ENCODE measurements at places on chromosomes 3 and 15.

DNA sequence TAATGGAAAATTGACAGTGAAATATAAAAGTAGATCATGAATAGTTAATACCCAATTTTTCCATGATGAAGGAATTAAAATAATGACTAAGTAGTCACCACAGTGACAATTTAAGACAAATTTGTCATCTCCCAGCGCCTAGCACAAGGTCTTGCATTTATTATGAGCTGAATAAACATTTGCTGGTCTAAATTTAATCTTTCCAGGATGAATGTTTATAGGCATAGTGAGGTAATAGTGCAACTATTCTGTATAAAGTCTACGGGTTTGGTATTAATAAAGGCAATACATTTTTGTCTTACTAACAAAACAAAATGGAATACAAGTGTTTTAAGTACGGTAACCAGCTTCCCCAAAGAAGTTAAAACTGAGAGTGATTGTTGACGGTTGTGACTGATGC is 209.3 kb downstream of the CD47 start:
- no peak for DNase-seq
- peaks cover 2% of the 10 kb centered on the region for H3K27me3 ChIP-seq
- no peak overlapping the region for H3K4me3 ChIP-seq
- no peaks in the 10 kb centered on the region for H3K4me1 ChIP-seq
- H3K27ac ChIP-seq = no peak overlapping the region
- no peaks in the 10 kb centered on the region for H3K36me3 ChIP-seq

GRCh38 chr15:64905119-64905831 is 6.4 kb upstream of the ANKDD1A start:
- H3K36me3 ChIP-seq = peaks cover 2% of the 10 kb centered on the region
- peaks cover 12% of the 10 kb centered on the region for H3K27me3 ChIP-seq
- peaks cover 27% of the 10 kb centered on the region for H3K4me1 ChIP-seq
- peak overlapping the region; percentile 47 for H3K27ac ChIP-seq
- peak; percentile 70 for DNase-seq
- peak overlapping the region; percentile 74 for H3K4me3 ChIP-seq

- no peak overlapping the region for H3K27ac ChIP-seq
- no peak for DNase-seq
- no peaks in the 10 kb centered on the region for H3K4me1 ChIP-seq
- H3K36me3 ChIP-seq = no peaks in the 10 kb centered on the region
These were observed 818.8 kb upstream of the LMCD1 start for GRCh38 chr3:7682822-7683229.

DNA sequence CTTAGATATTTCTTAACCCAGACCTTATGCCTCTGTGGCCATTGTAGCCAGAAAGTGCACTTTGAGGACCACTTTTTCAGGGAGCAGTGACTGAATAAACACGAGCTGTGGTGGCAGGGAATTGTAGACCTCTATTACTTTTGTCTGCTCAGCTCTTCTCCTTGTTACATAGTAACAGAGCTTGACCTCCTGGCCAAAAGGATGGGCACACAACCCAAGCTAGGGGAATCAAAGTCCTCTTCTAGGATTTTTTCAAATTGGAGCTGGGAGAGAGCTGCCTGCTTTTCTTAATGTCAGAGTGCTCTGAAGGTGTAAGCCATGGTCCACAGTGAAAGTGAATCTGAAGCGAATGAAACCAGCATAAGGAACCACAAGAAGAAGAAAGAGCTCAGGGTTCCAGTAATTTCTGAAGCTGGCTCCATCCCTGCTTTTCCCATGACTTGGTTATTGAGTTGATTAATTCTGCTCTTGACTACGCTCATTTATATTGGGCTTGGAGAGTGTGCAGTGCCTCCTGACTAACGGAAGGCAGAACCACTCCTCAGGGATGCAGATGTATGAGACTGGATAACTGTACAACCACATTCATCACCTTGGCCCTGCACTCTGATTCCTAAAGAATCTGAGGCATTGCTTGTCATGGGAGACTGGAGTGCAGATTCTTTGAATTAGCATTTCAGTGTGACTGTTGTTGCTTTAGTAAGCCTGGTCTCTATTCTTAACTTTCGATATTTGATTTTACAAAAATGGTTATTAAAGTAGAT is 60.9 kb downstream of the TLNRD1 start:
- peaks cover 10% of the 10 kb centered on the region for H3K27me3 ChIP-seq
- peaks cover 3% of the 10 kb centered on the region for H3K4me1 ChIP-seq
- H3K4me3 ChIP-seq = no peak overlapping the region
- no peak overlapping the region for H3K27ac ChIP-seq
- no peak for DNase-seq
- H3K36me3 ChIP-seq = no peaks in the 10 kb centered on the region

- no peak overlapping the region for H3K27ac ChIP-seq
- DNase-seq = no peak
- H3K36me3 ChIP-seq = no peaks in the 10 kb centered on the region
These were observed 174.3 kb downstream of the TP63 start for GRCh38 chr3:189805375-189806067.

DNA sequence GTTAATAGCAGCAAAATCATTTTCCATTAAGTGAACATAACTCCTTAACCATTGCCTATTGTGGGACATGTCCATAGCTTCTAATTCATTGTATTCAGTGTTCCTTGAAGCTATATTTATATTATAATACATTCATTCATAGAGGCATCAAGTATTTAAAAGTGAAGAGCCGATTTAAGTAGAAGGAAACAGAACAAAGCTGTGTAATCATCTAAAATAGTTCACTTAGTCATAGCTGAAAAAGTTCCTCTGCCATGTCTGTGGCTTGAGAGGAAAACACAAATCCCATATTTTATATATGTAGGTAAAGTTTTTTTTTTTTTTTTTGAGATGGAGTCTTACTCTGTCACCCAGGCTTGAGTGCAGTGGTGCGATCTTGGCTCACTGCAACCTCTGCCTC is 54.5 kb downstream of the TMEM108 start:
- no peaks in the 10 kb centered on the region for H3K36me3 ChIP-seq
- H3K4me1 ChIP-seq = no peaks in the 10 kb centered on the region
- peaks cover 2% of the 10 kb centered on the region for H3K27me3 ChIP-seq

- peaks cover 2% of the 10 kb centered on the region for H3K4me1 ChIP-seq
- H3K27me3 ChIP-seq = no peaks in the 10 kb centered on the region
- no peak overlapping the region for H3K27ac ChIP-seq
- H3K36me3 ChIP-seq = no peaks in the 10 kb centered on the region
- no peak overlapping the region for H3K4me3 ChIP-seq
These were observed 342.1 kb downstream of the SLC9A9 start for GRCh38 chr3:143506190-143506589.

DNA sequence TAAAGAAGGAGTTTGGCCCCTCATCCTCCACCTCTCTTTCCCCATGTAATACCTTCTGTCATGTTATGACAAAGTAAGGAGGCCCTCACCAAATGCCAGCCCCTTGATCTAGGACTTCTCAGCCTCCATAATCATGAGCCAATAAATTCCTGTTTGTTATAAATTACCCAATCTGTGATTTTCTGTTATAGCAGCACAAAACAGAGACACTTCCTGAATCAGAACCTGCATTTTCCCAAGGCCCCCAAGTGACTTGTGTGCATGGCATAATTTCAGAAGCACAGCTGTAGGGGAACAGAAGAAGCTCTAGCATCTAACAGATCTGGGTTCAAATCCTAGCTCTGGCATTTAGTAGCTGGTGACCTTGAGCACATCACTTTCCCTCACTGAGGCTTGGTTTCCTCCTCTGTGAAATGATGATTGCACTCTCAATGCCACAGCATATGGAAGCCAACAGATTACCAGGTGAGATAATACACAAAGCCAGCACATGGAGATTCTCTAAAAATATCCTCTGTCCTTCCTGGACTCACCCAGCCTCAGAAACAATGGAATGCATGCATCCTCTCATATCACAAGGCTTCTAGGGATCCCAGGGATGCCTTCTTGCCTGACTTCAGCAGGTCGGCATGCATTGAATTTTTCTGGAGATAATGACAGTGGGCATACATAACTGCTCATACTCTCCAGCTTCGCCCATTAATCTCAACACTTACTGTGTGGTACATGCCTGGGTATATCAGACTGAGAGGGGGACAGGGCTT is 26.3 kb downstream of the TLNRD1 start:
- H3K36me3 ChIP-seq = peaks cover 9% of the 10 kb centered on the region
- peaks cover 44% of the 10 kb centered on the region for H3K4me1 ChIP-seq
- H3K27ac ChIP-seq = no peak overlapping the region
- DNase-seq = no peak

- no peaks in the 10 kb centered on the region for H3K27me3 ChIP-seq
- H3K27ac ChIP-seq = no peak overlapping the region
- DNase-seq = no peak
- no peak overlapping the region for H3K4me3 ChIP-seq
These were observed 825.7 kb upstream of the GBE1 start for GRCh38 chr3:82587174-82587573.

DNA sequence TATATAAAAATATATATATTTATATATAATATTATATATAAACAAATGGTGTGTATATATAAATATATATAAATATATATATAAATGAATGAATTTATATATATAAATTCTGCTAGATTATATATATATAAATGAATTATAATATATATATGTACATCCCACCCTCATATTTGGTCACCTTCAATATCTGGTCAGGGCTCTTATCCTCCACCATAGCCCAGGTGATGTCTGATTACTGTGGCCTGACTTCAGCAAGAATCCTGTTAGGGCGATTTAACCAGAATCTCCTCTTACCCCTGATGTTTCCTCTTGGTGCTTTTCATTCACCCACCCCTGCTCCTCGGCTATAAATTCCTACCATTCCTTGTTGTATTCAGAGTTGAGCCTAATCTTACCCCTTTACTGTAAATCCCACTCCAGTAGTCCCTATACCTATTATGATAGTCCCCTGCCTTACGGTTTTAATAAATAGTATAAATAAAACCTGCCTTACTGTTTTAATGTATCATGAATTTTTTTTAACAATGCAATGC is 439.6 kb downstream of the PLOD2 start:
- H3K4me3 ChIP-seq = no peak overlapping the region
- DNase-seq = no peak
- H3K27ac ChIP-seq = no peak overlapping the region
- H3K27me3 ChIP-seq = no peaks in the 10 kb centered on the region

Data from T-helper 2 cell treated with Interferon-gamma antibody and Interleukin-4, amounts not matched to agents 5 μg/mL and 100 μg/mL, for 36 hours (primary cell).